ENCODE measurements at places on chromosomes 3 and 15.

- no peak for DNase-seq
Measured at GRCh38 chr3:29690686-29691353, 409.9 kb downstream of the RBMS3 start.

GRCh38 chr15:59158701-59159034 lies 48.0 kb upstream of the LDHAL6B start:
- DNase-seq: no peak

DNA sequence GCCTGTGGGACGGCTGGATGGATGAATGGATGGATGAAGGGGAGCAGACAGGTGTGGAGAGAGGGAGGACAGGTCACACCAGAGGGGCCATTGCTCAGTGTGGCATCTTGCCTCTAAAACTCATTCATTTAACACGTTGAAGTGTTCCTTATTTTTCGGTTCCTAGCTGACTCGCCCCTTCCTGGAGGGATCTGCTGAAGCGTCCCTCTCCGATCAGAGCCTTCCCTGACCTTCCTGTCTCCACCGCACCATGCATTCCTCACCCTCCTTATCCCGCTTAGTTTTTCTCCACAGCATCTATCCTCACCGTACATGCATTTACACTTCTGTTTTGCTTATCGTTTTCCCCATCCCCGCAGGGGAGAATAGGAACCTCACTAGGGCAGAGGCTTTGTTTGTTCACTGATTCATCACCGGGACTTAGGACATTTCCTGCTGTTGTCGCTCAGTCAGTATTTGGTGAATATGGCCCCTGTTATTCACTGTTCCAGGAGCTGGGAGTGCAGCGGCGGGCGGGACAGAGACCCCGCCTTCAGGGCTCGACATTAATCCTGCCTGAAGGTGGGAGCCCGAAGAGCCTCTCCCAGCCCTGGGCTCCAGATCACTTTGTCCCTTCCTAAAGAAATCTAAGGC lies 32.0 kb downstream of the FOXL2 start:
- DNase-seq: no peak

GRCh38 chr15:98121536-98121935 lies 161.0 kb downstream of the ARRDC4 start:
- no peak for DNase-seq

- peak; percentile 42 for DNase-seq
Measured at GRCh38 chr3:63351159-63352007, 73.3 kb downstream of the SYNPR start.

- DNase-seq: no peak
Measured at GRCh38 chr15:80289528-80290495, 37.8 kb upstream of the CTXND1 start.

GRCh38 chr3:58679446-58679845 lies 12.9 kb upstream of the FAM3D start:
- no peak for DNase-seq

DNA sequence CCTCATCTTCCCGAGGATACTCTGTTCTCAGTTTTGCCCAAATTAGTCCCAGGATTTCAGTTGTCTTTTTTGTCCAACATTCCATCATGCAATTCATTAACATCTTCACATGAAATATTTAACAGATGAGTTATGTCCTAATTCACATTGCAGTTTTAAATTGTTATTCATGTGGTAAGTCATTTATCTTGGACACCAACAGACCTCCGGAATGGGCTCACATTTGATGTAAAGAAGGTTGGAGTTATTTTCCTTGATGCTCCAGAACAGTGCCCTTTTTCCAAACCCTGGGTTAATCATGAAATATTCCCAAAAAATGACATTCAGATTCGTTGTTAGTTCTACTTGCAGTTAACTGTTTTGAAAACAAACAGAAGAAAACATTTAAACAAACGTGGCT lies 32.8 kb upstream of the LRTM1 start:
- no peak for DNase-seq

DNA sequence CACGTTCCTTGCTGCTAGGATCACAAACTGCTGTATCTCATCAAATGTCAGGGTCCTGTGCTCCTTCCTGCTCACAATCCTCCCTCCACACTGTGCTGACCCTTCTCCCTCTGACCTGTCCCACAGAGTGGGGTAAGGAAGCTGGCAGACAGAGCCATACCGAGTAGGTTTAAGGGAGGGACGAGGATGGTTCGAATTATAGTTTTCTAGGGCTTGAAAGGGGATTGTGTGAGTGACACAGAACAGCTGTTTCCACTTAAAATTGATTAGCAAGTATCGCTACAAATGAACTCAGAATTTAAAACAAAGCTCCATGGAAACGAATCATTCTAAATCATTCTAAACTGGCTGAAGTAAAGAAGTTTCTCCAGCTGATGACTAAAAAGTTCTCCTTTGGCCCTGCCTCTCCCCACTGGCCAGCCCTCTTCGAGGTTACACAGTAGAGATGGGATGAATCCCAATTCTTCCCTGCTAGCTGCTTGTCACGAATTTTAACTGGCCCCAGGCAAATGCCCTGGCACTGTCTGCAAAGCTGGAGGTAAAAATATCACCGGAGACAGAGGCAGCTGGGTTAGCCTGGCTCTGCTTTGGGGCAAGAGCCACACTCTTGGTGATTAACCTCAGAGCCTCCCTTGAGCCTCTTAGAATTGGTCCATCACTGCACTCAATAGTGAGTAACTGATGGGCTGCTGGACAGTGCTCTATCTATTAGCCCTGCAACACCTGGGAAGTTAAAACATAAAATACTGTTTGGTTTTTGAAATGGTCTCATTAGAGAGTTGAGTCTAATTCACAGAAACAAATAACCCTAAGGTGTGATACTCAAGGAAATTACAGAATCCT lies 194.9 kb downstream of the CHST2 start:
- DNase-seq: no peak

DNA sequence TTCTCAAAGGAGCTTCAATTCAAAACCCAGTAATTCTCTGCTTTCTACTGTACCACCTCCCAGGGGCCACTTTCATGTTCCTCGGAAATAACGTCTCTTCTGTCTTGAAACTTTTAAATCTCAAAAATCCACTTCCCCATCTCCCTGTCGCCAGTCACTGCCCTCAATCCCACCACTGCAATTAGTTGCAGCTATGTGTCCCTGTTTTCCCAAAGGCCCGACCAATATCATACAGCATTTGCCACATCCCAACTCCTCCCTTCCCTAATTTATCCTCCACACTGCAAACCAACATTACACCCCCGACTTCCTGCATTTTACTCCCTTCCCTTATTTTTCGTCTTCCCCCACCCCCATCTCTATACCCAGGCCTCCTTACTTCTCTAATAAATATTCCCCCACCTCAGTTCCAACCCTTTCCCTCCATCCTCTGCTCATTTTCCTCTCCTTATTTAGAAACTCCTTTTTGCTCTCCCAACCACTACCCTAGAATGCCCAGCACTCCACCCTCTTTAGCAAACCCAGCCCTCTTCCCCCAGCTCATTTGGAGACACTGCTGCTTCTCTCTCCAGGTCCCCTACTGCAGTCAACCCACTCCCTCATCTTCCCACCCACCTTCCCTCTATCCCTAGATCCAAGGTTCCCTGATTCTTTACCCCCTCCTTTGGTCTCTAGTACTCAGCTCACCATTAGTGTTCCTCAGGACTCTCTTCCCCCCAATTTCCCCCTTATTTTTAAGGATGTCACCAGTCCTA lies 1.1 kb downstream of the NPTN start:
- no peak for DNase-seq

DNA sequence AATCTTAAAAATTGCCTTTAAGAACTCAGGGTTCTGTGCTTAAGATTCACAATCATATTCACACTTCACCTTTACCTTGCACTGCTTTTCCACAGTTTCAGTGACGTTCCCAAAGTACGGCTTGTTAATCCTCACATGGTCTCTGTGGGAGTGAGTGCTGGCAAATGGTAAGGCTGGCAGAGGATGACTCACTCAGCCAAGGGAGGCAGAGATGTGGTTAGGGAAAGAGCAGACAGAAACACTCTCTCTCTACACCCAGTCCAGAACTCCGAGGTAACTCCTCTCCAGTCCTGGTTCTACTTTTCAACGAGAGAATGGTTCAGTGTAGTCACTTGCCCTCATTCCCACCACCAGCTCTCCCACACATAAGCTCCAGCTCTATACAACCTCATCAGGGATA lies 33.1 kb downstream of the RASGRP1 start:
- peak; percentile 79 for DNase-seq

GRCh38 chr3:112629425-112629824 lies 11.5 kb downstream of the CCDC80 start:
- peak; percentile 77 for DNase-seq
